ENCODE measurements at places on chromosomes 4 and X.

- DNase-seq, result no peak
These were observed 17.5 kb downstream of the STX18 start for GRCh38 chr4:4524364-4524763.

- DNase-seq, result no peak
These were observed 129.9 kb upstream of the BANK1 start for GRCh38 chr4:101660607-101661006.

DNA sequence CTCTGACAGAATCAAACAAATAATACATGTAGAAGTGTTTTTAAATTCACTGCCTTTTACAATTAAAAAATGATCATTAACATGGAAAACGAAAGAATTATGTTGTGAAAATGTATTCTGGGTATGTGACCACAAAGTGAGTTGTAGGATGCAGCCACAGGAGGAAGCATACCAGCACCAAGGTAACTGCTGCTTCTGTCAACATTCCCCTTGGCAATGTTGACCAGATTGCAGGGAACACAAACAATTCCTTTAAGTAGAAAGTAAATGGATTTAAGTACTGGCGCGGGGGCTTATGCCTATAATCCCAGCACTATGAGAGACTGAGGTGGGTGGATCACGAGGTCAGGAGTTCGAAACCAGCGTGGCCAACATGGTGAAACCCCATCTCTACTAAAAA lies 1877.9 kb upstream of the PCDH7 start:
- no peak for DNase-seq

DNA sequence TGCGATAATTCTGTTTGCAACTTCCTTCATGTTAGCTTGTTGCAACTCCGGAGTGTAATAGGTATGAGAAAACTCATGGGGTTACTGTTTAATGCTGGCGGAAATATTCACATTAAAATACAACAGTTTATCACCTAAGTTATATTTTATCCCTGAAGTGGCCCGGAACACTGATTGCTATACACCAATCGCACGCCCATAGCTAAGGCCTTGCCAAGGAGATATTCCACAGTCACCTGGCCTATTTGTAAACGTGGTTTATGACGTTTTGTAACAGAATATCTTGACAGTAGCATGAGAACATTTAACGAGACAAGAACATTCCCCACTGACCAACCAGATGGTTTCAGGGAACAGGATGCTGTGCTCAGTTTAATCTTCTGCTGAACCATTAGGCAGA lies 23.2 kb upstream of the FAM90A26 start:
- DNase-seq, result no peak

GRCh38 chr4:94550352-94550751 lies 98.6 kb downstream of the PDLIM5 start:
- no peak for DNase-seq

DNA sequence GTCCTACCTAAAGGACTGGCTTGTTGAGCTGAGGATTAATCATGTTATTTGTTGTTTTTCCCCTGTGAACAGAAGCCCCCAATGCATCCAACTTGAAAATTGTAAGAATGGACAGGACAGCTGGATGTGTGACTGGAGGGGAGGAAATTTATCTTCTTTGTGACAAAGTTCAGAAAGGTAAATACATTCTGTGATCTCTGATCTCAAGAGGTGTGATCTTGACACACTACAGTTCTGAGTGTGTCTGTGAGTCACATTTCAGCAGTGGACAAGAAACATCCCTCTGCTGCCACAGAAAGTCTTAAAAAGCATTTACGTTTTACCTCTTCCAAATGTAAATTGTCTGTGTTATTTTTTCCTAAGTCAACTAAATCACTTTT lies 79.3 kb downstream of the NFKB1 start:
- no peak for DNase-seq

DNA sequence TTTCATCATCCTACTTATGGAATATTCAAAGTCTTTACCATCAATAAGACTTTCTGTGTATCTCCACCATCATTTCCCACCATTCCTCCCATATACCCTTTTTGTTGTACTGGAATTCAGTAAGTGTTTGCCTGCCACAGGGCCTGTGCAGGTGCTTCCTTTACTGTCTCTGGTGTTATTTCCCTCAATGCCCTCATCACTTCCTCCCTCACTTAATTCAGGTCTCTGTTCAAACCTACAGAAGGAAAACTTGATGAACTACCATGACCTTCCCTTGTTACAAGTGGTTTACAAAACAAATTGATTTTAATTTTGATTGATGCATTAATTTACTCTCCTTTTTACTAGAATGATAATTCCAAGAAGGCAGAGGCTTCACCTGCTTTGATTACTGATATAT lies 159.5 kb upstream of the FAT4 start:
- DNase-seq, result no peak

- no peak for DNase-seq
These were observed 501.8 kb downstream of the BCOR start for GRCh38 chrX:39595977-39596376.

DNA sequence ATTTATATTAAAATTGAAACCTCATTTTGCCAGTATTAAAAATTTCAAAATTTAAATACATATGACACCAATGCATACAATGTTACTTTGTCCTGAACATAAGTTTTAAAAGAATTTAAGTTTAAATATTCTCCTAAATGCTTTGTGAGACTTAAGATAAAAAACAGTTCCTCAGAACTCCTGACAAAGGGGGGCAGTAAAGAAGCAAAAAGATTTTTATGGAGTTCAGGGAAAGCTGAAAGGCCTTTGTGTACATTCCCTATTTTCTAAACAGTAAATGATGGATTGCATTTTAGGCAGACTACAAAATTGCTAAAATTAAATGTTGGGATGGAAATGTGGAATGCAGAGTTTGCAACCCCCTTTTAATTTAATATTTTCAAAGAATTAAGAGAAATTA lies 81.7 kb downstream of the SNCA start:
- no peak for DNase-seq

DNA sequence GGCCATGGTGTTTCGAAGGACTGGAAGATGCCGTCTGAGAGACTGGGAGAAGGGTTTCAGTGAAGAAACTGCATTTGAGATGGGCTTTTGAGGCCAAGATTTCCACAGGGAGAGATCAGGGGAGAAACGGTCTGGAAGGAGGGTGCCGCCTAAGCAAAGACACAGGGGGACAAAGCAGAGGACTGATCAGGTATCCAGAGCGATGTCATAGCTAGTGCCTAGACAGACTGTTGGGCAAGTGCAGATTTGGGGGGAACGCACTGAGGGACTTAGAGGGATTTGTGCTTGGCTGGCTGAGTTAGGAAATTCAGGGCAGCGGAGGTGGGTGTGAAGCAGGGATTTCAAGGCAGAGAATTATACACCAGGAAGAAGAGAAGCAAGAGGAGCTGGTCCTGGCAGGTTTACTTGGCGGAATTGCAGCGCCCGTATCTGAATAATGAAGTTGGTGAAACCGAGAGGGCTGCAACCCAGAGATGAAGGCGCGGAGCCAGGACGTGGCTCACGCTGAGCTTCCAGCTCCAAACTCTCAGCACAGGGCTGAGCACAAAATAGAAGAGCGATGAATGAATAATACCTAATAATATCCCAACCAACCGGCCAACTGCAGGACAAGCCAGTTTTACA lies 106.9 kb downstream of the MAML3 start:
- DNase-seq, result no peak

- no peak for DNase-seq
These were observed 6.8 kb upstream of the CTBP1 start for GRCh38 chr4:1255699-1256098.

DNA sequence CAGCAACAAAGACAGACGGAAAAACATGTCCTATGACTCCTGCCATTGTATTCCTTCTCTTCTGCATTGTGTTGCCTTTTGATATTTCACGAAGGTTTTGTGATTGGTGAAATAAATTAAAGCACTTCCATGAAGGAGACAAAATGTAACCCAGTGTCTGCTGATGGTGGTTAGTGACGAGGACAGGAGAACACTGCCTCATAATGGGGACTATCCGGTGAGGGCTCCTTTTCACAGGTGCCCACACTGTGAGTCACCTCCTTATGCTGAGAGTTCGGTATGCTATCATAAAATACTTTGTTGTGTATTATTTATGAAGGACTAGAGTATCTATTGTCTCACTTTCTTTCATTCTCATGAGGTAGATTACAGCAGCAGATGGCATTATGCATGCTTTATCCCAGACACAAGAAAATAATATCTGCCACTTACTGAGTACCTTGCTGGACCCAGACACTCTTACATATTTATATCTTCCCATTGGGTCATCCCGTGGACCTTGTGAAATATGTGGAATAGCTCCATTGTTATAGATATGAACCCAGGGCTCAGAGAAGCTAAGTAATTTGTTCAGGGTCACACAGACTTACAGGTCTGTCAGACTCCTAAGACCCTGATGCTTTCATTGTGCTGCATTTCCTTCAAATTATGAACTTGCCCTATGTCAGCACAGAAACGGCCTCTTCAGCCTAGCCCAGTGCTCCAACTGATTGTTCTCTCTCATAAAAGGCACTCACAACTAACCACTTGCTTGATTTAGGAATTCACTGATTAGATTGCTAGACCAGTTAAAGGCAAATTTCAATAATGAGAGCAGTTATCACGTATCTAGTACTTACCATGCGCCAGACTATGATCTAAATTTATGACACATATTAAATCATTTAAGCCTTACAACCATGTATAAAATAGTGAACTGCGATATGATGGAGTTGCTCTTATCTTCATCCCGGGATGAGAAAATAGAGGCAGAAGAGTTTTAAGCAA lies 31.2 kb downstream of the PLS3 start:
- no peak for DNase-seq

GRCh38 chrX:17336377-17336776 lies 38.6 kb upstream of the NHS start:
- no peak for DNase-seq

- DNase-seq, result no peak
These were observed 36.7 kb upstream of the GABRQ start for GRCh38 chrX:152600853-152601633.

GRCh38 chr4:108851366-108851765 lies 88.5 kb upstream of the ETNPPL start:
- peak; percentile 73 for DNase-seq

DNA sequence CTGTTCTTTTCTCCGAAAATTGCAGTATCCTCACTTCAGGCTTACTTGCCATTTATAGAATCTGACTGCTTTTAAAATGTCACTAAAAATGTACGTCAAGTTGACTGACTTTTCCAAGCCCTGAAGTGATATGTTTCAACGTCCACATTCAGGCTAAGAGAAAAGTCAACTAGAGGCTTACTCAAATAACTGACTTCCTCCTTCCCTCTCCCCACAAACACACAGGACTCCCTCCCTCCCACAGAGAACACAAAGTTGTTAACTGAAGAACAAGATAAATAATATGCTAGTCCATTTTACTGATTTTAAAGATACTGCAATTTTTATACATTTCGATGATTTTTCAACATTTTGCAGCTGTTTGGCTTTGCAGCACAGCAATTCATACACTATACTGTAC lies 13.8 kb upstream of the CDKL2 start:
- no peak for DNase-seq

- DNase-seq, result peak; percentile 38
These were observed 367.2 kb downstream of the BMPR1B start for GRCh38 chr4:95124906-95125504.

DNA sequence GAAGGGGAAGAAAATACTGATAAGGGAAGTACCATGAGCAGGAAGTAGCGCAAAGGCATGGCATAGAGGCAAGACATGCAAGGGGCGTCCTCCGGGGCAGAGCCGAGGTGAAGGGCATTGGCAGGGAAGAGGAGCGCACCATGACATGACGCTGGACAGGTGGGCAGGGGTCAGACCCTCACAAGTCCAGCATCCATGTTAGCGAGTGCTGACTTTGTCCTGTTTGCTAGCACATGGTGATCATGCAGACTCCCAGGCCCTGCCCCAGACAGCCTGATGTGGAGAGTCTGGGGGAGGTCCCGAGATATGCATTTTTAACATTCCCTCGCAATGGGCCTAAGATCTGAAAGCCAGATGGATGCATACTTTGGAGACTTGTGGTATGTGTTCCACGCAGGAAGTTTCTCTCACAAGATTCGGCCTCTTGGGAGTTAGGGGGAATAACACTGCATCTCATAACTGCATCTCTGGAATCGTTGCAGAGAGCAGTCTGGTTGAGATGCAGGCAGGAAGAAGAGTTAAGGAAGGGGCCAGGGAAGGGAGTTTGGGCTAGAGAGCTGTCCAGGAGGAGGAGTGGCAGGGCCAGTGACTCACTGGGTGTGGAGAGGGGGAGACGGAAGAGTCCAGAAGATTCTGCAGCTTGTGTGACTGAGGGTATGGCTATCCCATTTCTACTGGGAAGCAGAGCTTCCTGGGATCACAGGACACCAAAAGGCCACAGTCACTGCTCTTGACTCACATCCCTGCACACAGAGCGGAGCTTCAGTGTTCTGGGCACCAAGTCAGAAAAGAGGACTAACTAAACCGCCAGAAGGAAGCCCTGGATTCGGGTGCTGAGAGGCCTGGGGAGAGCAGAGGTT lies 59.7 kb downstream of the FAM184B start:
- DNase-seq, result peak; percentile 82

DNA sequence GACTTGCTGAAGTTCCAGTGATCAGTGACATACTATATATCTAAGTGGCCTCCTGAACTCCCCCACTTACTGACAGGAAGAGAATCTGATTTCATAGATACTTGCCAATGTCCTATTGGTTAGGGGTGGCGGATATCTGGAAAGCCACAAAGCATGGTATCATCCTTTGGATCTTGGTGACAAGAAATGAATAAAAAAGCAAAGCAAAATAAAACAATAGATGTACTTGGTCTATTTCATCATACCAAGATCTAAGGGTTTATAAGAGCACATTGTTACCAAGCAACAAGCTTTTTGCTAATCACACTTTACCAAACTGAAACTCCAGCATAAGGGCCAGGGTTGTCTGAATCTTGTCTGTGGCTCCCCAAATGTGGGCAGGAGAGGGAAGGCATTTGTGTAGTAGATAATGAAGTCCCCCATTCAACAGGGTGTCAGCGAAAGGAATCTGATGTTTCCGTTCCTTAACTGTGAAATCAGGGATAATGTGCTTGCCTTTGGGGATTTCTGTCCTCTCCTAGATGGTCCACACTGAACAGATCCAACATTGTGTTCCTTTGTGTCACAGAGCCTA lies 125.0 kb upstream of the SMIM10 start:
- no peak for DNase-seq

DNA sequence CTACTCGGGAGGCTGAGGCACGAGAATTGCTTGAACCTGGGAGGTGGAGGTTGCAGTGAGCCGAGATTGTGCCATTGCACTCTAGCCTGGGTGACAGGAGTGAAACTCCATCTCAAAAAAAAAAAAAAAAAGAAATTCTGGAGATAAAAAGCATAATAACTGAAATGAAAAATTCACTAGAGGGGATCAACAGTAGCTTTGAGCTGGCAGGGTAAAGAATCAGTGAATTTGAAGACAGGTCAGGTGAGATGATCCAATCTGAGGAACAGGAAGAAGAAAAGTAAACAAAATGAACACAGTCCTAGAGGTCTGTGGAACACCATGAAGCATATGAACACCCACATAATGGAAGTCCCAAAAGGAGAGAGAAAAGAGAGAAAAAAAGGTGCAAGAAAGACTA lies 15.0 kb downstream of the TIMP1 start:
- DNase-seq, result no peak

GRCh38 chr4:6322761-6323566 lies 53.3 kb downstream of the WFS1 start:
- DNase-seq, result no peak

GRCh38 chr4:124943938-124944337 lies 231.4 kb upstream of the ANKRD50 start:
- DNase-seq, result no peak
